ENCODE measurements at places on chromosomes 7 and 10.

DNA sequence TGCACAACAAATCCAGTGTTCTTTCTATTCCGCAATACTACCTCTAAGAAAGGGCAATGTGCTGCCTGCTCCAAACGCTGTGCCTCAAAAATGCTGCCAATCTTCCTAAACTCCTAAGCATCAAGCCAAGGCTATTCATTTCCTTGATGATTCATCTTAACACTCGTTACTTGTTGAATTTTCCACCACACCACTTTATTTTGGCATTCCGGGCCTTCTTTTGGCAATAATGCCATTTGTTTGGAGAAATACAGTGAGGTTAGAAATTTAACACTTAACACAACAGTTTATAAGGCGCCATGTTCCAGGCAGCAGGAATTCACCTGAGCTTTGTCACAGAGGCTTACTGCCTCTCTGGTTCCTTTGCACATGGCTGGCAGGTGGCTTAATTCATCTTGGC lies 82.6 kb upstream of the ABCB5 start:
- no peak for DNase-seq

DNA sequence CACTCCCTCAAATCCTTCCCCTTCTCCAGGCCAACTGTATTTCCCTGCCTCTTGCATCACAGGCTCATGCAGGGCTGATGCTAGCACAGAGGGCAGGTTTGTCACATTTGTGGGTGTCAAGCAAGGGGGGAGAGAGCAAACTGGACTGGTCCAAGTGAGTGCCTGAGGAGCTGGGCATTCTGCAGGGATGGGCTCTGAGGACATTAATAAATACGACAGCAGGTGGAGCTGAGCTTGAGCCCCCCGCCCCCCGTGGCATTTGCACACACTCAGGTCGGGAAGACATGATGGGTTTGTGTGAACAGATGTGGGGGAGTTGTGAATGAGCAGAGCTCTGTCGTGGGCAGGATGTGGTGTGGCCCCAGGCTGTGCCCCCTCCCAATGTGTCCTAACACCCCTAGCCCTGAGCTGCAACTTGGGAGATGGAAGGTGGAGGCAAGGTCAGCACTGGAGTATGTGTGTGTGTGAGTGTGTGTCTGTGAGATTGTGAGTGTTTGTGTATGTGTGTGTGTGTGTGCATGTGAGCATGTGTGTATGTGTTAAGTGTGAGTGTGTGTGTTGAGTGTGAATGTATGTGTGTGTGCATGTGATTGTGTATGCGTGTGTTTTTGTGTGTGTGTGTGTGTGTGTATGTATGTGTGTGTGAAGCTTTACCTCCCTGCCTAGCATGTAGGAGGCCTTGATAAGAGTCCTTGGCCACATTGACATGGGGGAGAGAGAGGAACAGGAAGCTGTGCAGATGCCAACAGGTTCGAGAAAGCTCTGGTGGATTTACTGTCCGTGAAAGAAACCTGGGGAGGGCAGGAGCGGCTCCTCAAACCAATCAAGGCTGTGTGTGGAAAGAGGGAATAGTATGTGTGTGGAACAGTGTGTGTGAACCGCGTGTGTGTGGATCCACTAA lies 9.1 kb downstream of the RASSF4 start:
- no peak for DNase-seq

- no peak for DNase-seq
Observed at GRCh38 chr10:78623578-78624215, 445.1 kb upstream of the ZMIZ1 start.

- no peak for DNase-seq
Observed at GRCh38 chr10:132488231-132488821, 49.3 kb upstream of the INPP5A start.

- no peak for DNase-seq
Observed at GRCh38 chr7:55044371-55044717, 25.5 kb downstream of the EGFR start.

DNA sequence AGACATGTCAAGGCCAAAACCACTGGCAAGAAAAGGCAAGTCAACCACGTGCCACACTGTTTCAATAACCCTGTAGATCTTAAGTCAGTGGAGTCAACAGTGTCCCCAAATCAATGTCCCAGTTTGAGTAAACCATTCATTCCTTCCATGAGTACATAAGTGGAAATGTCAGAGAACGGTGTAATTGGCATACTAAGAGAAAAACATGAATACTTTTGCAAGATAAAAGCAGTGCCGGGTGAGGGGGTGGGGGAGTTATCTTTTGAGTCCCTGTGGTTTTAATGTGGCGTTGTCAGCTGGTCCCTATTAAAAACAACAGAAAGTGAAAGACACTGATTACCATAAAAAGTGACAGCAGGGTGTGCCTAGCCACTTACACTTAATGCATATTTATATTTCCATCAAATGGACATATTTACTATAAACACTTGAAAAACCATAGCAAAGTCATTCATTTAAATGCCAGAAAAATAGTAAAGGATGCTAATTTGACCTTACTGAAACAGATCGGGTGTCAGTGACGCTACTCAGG lies 37.8 kb downstream of the RSU1 start:
- no peak for DNase-seq

DNA sequence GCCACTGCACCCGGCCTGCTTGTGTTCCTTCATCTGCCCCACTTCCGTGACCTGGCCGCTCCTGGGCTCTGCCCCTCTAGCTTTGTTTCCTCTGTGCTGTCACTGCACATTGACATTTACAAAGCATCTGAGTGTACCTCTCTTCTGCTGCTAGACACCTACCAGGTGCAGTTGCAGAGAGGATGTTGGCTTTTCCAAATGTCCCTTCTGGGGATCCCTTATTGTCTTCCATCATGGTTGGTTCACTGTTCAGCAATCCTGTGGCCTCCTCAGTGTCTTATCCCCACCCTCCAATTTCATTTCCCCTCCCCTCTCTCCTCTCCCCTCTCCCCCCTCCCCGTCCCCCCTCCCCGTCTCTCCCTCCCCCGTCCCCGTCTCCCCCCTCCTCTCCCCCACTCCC lies 13.8 kb downstream of the VWA2 start:
- DNase-seq = no peak

DNA sequence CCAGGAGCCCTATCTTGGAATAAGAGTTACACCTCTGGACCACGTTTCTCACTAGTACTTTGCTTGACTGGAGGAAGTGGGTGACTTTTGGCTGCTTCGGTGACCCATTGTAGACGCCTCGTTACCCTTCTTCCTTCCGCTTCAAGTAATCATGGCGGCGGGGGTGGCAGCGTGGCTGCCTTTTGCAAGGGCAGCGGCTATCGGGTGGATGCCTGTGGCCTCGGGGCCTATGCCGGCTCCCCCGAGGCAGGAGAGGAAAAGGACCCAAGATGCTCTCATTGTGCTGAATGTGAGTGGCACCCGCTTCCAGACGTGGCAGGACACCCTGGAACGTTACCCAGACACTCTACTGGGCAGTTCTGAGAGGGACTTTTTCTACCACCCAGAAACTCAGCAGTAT lies 1.5 kb downstream of the KCND2 start:
- DNase-seq = no peak

DNA sequence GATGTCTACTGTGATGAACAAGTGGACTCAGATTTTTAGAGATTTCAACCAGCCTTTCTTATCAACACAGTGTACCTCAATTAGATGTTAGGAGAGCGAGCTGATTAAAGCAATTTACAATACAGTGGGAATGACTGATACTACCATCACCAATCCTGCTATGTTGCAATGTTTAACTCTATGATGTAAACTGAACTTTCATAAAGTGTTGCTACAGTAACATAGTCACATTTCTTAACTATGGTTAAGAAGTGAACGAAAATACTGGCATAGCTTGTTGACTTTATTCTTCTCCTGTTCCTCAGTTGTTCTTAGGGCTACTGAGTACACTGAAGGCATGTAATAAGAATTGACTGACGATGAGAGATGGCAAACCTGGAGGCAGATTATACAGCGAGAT lies 139.8 kb downstream of the MYOF start:
- DNase-seq = no peak

DNA sequence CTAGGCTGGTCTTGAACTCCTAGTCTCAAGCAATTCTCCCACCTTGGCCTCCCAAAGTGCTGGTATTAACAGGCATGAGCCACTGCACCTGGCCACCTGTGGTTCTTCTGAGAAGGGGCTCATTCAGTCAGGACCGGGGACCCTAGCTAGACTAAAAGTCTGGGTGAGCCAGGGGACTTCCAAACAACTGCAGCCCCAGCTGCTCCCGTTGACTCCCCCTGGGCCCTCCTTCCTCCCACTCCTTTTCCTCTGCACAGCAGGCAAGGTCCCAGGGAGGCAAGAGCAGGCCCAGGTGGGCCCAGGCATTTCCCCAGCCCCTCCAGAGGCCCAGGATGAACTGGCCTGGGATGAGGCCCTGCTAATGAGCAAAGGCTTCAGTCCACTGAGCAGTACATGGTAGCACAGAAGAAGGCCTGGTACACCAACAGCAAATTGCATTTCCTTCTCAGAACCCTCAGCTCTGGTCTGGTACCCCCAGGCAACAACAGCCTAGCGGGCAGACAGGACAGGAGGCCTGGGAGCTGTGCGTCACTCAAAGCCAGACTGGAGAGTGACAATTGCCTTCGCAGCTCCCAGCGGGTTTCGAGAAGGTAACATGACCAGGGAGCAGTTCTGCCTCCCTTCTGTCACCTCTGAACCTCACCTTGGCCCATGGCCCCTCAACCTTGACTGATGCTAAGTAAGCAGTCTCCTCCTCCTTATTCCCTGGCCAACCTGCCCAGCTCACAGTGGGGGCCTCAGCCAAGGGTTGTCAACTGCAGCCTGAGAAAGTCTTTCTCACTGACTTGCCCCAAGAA lies 30.7 kb upstream of the HSPA12A start:
- no peak for DNase-seq

GRCh38 chr10:80324086-80324485 lies 32.5 kb downstream of the DYDC1 start:
- DNase-seq = no peak

GRCh38 chr7:41752615-41753014 lies 49.7 kb upstream of the INHBA start:
- DNase-seq = no peak
